Fibroblast of skin of back (primary cell): ENCODE measurements at places on chromosomes 4 and X.
A peak's percentile ranks its signal among the peaks of the same experiment; 100 is the strongest.

DNA sequence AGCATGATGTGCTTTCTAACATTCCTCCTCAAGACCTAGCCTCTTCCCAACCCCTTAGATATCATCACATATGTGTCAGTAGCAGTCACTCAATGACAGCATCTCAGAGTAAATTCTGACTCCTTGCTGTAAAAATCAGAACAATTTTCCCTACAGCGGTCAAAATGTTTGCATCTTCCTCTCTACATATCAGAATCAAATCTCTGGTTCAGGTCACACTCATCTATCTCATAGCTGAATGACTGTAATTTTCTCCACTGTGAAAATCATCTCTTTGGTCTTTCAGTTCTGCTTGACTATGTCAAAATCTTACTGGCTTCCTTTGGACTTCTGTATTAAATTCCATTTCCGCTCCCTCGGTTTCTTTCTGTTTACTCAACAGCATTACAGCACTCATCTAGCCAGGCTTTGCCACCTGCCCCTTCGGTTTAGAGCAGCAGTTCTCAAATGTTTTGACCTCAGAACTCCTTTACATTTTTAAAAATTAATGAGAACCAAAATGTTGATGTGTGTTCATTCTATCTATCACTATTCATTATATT, 57.3 kb downstream of the AGA start:
- DNase-seq = no peak

DNA sequence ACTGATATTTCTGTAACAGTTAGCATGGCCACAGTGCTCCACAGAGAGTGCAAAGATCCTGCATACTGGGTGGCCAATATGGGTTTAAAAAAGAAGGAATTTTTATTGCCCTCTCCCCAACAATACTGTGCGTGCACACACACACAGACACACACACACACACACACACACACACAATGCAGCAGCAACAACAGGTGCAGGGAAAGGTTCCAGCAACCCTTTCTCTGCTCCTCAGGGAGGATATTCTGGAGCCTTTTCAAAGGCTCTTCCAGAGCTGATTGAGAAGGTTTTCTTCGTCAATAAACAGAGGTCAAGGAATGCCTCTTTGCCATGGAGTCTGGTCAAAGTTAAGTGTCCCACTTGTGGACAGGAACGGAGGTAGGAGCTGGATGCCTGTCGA, 84.8 kb upstream of the ZFP42 start:
- no peak for DNase-seq

DNA sequence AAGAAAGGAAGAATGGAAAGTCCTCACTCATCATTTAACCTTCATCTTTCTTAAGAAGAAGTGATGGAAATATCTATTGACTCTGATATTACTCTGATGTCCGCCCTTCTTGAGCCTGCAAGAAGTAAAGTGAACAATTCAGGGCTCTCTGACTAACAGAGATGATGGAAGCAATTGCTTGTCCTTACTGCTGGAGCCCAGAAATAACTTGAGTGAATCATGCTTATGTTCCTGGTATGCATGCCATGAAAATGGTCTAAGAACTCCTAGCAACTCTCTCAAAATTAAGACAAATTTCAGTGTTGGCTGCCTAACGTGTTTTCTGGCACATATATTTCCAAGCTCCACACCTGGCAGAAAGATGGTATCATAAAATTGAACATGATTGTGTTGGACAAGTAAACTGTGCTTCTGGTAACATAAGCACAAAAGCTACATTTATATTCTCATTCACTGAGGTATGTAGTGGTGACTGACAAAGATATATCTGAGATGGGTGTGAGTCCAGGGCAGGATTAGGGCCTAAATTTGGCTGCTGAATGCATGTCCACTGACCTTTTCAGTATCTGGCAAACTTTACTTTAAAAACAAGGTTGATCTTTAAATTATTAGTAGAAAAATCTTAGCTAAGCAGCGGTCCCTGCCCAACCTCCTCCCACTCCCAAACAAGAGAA, 109.2 kb upstream of the OTUD4 start:
- peak; percentile 70 for DNase-seq

GRCh38 chrX:77693594-77693993, 92.4 kb downstream of the ATRX start:
- no peak for DNase-seq

DNA sequence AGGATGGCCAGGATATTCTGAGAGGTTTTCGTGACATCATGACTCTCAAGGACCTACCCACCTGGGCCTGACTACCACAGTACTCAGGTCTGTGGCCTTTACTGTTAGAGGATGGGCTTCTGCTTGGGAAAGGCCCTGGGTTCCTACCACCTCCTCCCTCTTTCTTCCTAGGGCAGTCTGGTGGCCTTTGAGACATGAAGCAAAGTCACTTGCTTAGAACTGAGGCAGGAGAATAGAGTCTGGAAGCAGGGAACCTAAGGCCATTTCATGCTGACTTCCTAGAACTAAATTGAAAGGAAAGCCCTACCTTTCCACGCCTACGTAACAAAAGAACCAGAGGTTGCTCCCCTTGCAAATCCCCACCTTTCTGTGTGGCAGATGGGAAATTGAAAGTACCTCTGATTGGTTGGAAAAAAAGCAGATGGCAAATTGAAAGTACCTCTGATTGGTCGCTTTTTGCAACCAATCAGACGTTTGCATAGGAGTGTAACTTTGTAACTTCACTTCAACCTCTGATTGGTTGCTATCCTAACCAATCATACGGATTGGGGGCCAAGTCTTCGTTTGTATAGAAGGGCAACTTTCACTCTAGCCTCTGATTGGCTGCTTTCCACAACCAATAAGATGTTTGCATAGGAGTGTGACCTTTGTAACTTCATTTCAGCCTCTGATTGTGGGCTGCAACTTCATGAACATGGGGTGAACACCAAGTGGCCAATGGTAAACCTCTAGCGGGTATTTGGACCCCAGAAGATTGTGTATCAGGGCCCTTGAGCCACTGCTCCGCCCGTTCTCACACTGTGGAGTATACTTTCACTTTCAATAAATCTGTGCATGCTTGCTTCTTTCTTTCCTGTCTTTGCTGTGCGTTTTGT, 9.9 kb upstream of the AKAP14 start:
- DNase-seq = peak; percentile 13

- no peak for DNase-seq
Observed at GRCh38 chrX:135295944-135296305, 13.4 kb upstream of the ETDC start.

DNA sequence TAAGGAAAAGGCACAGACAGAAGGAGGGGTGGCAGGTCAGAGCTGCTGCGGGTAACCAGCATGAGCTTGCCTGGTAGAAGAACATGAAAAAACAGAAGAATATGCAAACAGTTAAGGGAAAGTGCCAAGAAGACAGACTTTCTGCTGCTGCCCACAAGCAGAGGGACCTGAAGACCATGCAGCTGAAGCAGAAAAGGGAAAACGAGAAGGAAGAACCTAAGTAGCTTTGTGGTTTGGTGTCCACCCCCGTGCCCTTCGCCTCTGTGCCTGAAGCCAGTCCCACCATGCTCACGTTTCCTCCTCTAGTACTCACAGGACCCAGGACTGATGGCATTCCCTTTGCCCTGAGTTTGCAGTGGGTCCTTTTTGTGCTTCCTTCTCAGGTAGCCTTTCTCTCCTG, 62.8 kb downstream of the UBA6 start:
- no peak for DNase-seq

DNA sequence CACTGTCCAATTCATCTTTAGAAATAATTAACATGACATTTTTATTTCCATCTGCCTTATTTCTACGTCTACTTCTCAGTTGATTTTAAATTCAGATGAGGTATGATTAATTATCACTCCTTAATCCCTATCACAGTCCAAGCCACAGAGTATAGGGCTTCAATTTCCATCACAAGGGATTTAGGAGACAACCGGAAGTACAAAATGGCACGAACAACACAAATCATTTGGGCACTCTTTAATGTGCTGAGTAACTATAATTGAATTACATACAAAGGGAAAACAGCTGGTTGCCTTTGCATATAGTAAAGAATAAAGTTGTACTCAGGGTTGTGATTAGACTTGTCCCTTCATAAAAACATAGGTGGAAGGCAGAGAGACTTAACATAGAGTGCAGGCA, 290.4 kb upstream of the MAGEB16 start:
- DNase-seq = no peak

GRCh38 chr4:19304028-19304427, 947.7 kb upstream of the SLIT2 start:
- peak; percentile 25 for DNase-seq

- no peak for DNase-seq
Observed at GRCh38 chr4:89506866-89507491, 199.4 kb upstream of the GPRIN3 start.
